ENCODE measurements at places on chromosomes 1 and 21.

DNA sequence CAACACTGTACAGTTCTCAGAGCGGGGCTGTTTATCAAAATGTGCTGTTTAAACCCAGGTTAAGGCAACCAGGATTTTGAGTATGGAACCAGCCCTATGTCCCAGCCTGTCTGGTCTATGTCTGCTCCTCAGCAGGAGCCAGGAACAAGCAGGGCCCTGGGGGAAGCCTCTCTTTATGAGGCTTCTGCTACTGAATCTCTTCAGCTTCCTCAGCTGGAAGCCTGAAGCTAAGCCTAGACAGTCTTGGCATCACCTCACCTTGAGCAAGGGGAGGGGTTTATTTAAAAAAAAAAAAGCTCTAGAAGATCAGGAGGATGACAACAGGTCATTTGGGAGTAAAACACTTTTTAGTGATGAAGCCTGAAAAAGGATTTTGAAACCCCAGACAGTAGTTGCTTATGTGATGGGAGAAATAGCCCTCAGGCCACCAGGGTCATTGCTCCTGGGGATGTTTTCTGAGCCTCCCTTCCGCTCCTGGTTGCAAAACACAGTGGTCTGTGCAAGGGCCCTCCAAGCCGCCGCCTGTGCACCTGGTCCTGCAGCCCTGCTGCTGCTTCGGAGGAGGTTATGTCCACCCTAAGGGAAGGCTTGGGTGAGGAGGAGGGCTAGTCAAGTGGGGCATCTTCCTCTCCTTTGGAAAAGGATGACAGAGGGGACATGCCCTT lies 21.8 kb upstream of the GRHL3 start:
- DNase-seq = no peak

DNA sequence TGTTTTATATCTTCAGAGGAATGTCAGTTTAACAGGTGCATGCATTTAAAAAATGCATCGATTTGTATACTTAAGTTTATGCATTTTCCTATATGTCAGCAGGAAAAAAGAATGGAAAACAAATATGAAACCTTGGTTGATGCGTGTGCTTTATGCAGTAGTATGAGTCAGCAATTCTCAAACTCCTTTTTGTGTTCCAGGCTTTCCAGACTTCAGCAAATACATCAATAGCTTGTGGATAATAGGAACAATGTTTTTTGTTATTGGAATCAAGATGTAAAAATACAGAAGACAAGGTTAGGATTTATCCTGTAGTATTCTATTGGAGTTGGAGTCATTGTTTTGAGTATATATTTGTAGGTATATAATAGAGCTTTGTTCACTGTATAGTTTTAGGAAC lies 45.2 kb downstream of the CHODL start:
- no peak for DNase-seq

GRCh38 chr1:86933562-86934377 lies 19.3 kb downstream of the HS2ST1 start:
- DNase-seq = no peak

- no peak for DNase-seq
Observed at GRCh38 chr21:31570824-31571566, 88.5 kb upstream of the SOD1 start.

DNA sequence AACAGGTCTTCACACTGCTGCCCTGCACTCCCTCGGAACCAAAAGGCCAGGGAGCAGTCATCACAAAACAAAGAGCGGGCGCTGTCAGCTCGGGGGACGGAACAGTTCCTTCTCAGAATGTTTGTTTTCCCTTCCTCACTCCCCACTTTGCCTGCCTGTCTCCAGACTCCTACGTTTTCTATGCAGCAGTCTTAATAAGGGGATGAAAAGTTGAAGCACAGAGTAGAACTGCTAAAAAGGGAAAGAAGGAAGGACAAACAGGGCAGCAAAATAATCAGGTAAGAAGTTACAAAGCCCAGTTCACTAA lies 738 bp upstream of the GPR161 start:
- no peak for DNase-seq

DNA sequence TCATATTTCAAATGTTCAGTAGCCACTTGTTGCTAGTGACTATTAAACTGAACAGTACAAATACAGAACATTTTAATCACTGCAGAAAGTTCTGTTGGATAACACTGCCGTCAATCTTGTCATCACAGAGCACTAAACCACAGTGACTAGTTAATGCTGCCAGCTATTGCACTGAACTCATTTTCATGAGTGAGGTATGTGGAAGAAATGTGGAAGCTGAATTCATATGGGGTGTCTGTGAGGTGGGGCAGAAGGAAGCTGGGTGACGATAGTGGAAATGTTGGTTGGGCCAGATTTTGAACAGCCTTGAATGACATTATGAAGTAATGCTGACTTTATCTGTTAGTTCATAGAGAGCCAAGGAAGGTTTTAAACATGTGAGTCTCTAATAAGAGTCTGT lies 49.6 kb downstream of the OSBPL9 start:
- DNase-seq = no peak

- DNase-seq = no peak
Observed at GRCh38 chr1:97297611-97298010, 576.0 kb downstream of the PTBP2 start.

- DNase-seq = no peak
Observed at GRCh38 chr1:69747207-69747606, 179.5 kb downstream of the LRRC7 start.

DNA sequence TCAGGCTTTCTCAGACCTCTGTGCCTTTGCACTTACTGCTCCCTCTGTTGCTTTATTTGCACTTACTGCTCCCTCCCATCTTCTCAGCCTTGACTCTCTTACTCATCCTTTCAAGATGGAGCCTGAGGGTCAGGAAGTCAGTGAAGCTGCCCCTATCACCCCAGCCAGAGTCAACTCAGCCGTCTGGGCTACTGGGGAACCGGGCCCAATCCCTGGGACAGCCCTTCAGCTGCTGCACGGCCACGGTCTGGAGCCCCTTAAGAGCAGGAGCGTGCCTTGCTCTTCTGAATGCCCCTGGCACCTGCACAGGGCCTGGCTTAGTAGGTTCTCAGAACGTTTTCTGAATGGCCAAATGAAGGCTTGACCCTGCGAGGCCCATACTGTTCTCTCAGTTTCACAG lies 244.4 kb downstream of the FOXD2 start:
- no peak for DNase-seq

- DNase-seq = no peak
Observed at GRCh38 chr1:183871142-183871541, 66.2 kb downstream of the RGL1 start.

DNA sequence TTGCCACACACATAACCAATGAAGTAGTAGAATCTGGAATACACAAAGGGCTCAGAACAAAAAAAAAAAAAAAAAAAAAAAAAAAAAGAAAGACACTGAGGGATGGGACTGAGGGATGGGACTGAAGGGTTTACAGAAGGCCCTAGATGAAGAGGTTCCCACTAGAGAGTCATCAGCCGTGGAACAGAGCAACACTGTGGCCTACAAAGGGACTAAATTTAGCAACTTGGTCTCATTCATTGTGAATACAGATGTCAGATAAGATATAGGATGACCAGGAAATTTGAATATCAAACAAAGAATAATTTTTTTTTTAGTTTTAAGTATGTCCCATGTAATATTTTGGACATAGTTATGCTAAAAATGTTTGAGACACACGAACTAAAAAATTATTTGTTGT lies 62.1 kb downstream of the GLUL start:
- DNase-seq = no peak

- no peak for DNase-seq
Observed at GRCh38 chr1:8524627-8525157, 206.8 kb downstream of the SLC45A1 start.

DNA sequence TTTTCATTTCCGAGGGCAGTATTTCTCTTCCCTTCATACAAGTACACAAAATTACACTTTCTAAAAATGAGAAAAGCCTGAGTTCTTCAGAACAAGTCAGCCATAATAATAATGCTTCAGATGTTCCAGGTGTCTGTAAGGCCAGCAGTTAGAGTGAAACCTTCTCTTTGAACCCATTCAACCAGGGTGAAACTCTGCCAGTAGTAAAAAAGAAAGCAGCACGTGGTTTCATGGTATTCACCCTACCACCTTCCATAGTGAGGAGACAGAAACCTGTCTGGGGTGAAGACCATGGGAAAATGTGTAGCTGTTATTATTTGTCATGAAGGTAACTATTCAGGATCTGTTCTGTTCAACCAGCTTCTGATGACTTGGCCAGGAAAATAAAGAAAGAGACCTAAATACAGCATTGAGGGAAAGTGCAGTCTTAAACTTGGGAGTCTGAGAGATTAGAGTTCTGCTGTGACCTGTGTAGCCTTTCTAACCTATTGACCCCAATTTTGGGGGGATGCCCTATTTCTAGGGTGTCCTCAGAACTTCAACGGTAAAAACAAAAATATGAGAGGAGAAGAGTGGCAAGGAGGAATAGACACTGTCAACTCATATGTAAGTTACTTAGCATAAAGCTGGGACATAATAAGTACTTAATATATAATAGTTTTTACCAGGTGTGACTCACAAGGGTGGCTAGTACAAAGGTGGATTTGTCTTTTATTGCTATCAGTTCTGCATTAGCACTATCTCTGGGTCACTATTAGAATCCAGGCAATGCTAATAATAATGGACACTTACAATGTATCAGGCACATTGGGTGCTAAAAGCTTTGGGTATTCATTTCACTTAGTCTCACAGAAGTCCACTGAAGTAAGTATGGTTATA lies 70.0 kb upstream of the TNFSF4 start:
- DNase-seq = no peak

Data from MV-4-11 (cell line).